ENCODE measurements at places on chromosomes 7 and 10. TPM values are rescaled to one million over a fixed set of nuclear protein-coding genes. Genes with fewer than 3 reads are reported as not detected.

The LIPK gene
- total RNA-seq = not detected

The GIMAP6 gene
- total RNA-seq = not detected

The TMEM26 gene
- not detected for total RNA-seq

The MEPCE gene
- 42.4 TPM for total RNA-seq

The ACTA2 gene
- 24.1 TPM for total RNA-seq

The NEUROG3 gene
- total RNA-seq = not detected

The PLAC9 gene
- total RNA-seq = not detected

The SEMA3A gene
- total RNA-seq = 3.7 TPM

The NSMCE4A gene
- total RNA-seq = 63.7 TPM

The CYP26A1 gene
- 3.9 TPM for total RNA-seq

The NODAL gene
- total RNA-seq = not detected

The AMZ1 gene
- not detected for total RNA-seq

The RPEL1 gene
- not detected for total RNA-seq

The TAC1 gene
- not detected for total RNA-seq

The C10orf105 gene
- total RNA-seq = not detected

The BBIP1 gene
- total RNA-seq = 31.8 TPM

The CDNF gene
- 0.52 TPM for total RNA-seq

The DEPP1 gene
- total RNA-seq = 1.4 TPM

The PTPRE gene
- total RNA-seq = 4.0 TPM

The SPDYE9 gene
- not detected for total RNA-seq

The FFAR4 gene
- 0.22 TPM for total RNA-seq

The PWWP2B gene
- 15.6 TPM for total RNA-seq

The SRRM3 gene
- total RNA-seq = 8.7 TPM

The MRLN gene
- not detected for total RNA-seq

The LRRC17 gene
- total RNA-seq = not detected

The GPR37 gene
- 0.45 TPM for total RNA-seq

The IFIT1B gene
- not detected for total RNA-seq

The ASB4 gene
- 0.56 TPM for total RNA-seq

The ABCA13 gene
- not detected for total RNA-seq

The MBLAC1 gene
- total RNA-seq = 3.0 TPM

The FRA10AC1 gene
- 3.9 TPM for total RNA-seq

The UPK3BL1 gene
- 10.2 TPM for total RNA-seq

The MYPN gene
- 2.3 TPM for total RNA-seq

The ELMO1 gene
- total RNA-seq = 1.6 TPM

The AASS gene
- 0.06 TPM for total RNA-seq

The LLCFC1 gene
- total RNA-seq = not detected

The OLAH gene
- total RNA-seq = not detected

The NAPEPLD gene
- 3.7 TPM for total RNA-seq

The CLDN12 gene
- total RNA-seq = 16.8 TPM

The SH2D4B gene
- total RNA-seq = not detected

The SFRP5 gene
- total RNA-seq = 1.5 TPM

The NPTX2 gene
- 0.17 TPM for total RNA-seq

The GAD2 gene
- total RNA-seq = not detected

The TEX47 gene
- total RNA-seq = not detected

The PDLIM1 gene
- 187 TPM for total RNA-seq

The FAM25C gene
- 2.4 TPM for total RNA-seq

The NPFFR1 gene
- not detected for total RNA-seq

The GIMAP5 gene
- 0.24 TPM for total RNA-seq

The MMD2 gene
- not detected for total RNA-seq

The RAMP3 gene
- not detected for total RNA-seq

The CFAP46 gene
- total RNA-seq = 1.5 TPM

The CHAT gene
- total RNA-seq = not detected

The ZP3 gene
- 17.6 TPM for total RNA-seq

The ADARB2 gene
- total RNA-seq = not detected
